Brain microvascular endothelial cell (primary cell): ENCODE measurements at places on chromosomes 3 and 15.
A peak's percentile ranks its signal among the peaks of the same experiment; 100 is the strongest.

- DNase-seq: no peak
Measured at GRCh38 chr15:81113204-81113657, 20.8 kb upstream of the CFAP161 start.

DNA sequence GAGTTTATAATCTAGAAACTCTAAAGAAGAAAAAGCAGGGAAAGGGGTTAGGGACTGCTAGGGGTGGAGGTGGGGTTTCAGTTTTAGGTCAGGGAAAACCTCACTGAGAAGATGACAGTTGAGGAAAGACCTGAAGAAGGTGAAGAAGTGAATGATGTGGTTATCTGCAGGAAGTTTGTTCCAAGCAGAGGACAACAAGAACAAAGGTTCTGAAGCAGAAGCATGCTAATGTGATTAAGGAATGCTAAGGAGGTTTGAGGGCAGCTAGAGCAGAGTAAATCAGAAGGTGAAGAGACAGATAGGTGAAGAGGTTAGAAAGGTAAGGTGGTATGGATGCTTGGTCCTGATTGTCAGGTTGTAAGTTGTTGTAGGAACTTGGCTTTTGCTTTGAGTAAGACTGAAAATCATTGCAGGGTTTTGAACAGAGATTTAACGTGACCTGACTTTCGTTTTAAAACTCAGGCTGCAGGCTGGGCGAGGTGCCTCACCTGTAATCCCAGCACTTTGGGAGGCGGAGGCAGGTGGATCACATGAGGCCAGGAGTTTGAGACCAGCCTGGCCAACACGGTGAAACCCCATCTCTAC, 8.6 kb downstream of the OXSR1 start:
- no peak for DNase-seq

DNA sequence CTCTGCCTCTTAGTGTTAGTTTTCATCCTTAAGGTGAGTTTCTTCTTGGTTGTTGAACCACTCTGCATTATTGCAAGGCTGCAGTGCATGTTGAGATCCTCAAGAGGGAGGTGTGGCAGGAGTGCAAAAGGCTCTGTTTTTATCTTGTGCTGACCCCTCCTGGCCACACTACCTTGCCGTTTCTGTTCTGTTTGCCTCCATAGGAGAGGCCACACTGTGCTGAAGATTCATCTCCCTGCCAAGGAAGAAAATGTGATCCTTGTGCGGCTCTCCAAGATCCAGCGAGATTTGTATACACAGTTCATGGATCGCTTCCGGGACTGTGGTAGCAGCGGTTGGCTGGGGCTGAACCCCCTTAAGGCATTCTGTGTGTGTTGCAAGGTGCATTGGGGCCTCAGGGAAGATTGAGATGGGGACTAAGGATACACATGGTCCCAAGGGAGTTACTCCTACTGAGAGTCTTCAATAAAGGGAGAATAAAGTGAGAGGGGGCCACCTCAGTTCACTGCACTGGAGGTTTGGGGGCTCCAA, 33.0 kb upstream of the TEX264 start:
- peak; percentile 72 for DNase-seq

GRCh38 chr15:75655931-75656330, 8.2 kb downstream of the SNX33 start:
- DNase-seq: no peak

- no peak for DNase-seq
Measured at GRCh38 chr3:23430781-23431398, 227.8 kb downstream of the UBE2E2 start.

GRCh38 chr3:102802819-102803420, 368.1 kb downstream of the ZPLD1 start:
- no peak for DNase-seq

GRCh38 chr3:23071296-23071695, 131.8 kb upstream of the UBE2E2 start:
- DNase-seq: no peak

GRCh38 chr15:70269311-70269911, 171.7 kb upstream of the TLE3 start:
- no peak for DNase-seq

DNA sequence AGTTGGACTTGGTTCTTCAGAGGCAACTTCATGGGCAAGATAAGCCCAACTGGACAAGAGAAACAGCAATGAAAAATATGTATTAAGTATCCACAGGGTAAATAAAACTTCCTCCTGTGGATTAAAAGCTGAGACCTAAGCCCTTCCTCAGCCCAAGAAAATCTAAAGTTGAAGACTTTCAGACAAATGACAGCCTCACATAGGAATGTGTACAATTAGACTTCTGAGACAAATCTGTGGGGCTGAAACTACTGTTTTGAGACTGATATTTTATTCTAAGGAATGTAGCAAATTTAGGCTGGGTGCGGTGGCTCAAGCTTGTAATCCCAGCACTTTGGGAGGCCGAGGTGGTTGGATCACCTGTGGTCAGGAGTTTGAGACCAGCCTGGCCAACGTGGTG, 74.2 kb upstream of the IL12A start:
- no peak for DNase-seq

DNA sequence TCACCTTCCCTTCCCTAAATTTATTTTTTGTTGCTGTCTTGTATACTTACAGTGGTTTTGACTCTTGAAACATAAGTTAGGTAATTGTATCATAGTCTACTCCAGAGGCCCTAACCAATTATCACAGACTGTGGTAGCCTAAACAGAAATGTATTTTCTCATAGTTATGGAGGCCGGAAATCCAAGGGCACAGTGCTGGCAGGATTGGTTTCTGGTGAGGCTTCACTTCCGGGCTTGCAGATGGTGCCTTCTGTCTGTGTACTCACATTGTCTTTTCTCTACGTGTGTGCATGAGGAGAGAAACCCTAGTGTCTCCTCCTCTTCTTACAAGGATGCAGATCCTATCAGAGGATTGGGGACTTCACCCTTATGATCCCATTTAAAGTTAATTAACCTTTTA, 290.2 kb upstream of the KCNMB2 start:
- DNase-seq: no peak

DNA sequence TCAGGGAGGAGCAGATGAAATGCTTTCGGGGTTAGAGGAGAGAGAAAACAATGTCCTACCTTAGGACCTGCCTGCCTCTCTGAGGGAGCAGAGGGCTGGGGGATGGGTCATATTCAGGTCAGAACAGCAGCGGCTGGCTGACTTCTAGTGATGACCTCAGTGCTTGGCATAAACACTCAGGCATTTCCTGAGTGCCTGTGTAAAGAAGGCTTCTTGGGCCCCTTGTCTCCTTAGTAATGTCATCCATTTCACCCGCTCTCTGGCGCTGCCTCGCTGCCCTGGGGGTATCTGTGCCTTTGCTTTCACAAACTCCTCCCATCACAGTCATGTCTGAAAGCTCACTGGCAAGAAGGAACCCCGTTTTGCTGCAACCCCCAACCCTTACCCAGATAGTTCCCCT, 82.9 kb upstream of the GSK3B start:
- peak; percentile 68 for DNase-seq

- peak; percentile 30 for DNase-seq
Measured at GRCh38 chr3:77887611-77888010, 847.7 kb downstream of the ROBO2 start.

DNA sequence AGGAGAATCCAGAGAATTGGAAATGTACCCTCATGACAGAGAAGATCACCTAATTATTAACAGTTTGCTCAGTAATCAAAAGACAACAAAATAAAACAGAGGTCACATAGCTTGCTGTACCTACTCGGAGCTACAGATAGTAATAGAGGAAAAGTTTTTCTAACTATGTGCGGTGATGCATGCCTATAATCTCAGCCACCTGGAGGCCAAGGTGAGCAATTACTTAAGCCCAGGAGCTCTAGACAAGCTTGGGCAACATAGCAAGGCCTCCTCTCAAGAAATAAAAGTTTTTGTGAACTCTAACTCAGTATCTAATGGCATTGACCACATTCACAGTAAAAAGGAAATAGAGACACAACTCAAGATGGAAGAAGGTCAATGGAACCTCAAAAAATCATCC, 243.6 kb downstream of the ATP8B4 start:
- DNase-seq: no peak

- no peak for DNase-seq
Measured at GRCh38 chr3:173624086-173624485, 226.5 kb downstream of the NLGN1 start.
